NCI-H1092 treated with DMSO at 0.1 percent for 48 hours (cell line): ENCODE measurements at places on chromosomes 11 and 22.

DNA sequence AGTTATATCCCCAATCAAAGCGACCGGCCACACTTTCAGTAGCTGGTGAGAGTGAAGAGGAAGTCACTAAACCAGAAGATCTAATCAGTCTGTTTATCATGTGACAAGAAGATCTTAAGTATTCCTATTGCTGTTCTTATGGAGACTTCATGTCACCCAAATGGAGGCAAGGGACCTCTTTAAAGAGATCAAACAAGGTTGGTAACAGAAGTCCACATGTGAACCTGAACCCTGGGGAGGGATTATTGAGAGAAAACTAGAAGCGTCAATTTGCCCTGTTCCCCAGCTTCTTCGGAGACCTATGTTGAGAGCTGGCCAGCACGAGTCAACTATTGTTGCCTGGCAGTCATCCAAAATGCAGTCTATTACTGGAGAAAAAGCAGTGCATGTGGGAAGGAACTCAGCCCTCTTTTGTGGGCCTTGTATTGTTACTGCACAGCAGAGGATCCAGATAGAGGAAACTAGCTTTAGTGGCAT, 76.9 kb upstream of the CTSC start:
- peak; percentile 58 for DNase-seq

GRCh38 chr11:14106303-14107049, 144.0 kb downstream of the SPON1 start:
- DNase-seq = no peak

DNA sequence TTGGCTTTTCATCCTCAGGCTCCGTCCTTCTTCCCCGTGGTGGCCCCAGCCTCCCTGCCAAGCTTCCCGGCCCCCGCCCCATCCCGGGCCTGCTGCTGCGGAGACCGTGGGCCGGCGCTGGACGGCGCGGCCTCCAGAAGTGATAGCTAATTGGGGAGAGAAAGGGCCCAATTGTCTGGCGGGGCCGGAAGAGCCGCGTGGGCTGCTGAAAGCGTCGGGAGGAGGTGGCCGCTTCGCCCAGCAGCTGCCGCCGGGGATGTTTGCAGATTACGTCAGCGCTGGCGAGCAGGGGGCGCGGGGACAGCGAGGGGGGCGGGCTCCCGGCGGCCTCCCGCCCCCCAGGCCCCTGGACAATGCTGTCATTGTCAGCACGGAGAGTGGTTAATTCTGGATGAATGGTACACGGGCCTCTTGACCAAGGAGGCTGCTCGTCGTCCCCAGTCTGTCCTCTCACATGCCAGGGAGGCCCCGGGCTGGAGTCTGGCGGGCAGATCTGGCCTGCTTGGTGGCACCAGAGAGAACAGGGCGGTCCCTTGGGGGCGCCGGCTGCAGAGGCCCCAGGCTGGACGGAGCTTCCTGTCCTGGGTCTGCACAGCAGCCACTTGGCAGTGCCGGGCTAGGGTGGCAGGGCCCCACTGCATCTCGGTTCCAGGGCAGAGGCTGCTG, 1.6 kb downstream of the SMIM38 start:
- peak; percentile 86 for DNase-seq

GRCh38 chr11:1906181-1906580, 13.3 kb upstream of the TNNT3 start:
- no peak for DNase-seq

DNA sequence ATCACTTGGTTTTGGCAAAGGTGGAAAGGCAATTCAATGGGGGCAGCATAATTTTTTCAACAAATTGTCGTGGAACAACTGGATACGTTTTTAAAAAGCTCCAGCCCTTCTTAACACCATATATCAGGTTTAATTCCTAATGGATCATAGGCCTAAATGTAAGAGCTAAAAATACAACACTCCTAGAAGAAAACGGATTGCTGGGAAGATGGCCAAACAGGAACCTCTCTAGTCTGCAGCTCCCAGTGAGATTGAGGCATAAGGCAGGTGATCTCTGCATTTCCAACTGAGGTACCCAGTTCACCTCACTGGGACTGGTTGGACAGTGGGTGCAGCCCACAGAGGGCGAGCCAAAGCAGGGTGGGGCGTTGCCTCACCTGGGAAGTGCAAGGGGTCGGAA, 32.4 kb upstream of the SCGB1D1 start:
- no peak for DNase-seq

- peak; percentile 92 for DNase-seq
Measured at GRCh38 chr11:47768101-47768612, 1.0 kb upstream of the FNBP4 start.

DNA sequence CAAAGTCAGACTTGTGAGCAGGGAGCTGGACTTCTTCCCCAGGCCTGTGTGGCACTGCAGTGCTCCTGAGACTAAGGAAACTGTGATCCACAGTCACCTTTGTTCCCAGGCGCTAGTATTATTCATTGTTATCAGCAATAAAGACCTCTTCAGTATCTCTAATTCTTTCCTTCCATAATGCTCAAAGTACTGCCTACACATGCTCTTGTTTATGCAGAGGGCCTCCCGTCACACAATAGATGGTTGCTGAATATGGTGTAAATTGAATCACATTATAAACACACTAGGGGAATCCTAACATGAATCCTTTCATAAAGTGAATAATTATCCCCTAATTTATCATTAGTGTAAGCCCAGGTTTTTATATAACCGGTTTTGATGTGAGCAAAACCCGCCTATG, 493.3 kb downstream of the BUD13 start:
- DNase-seq = no peak

DNA sequence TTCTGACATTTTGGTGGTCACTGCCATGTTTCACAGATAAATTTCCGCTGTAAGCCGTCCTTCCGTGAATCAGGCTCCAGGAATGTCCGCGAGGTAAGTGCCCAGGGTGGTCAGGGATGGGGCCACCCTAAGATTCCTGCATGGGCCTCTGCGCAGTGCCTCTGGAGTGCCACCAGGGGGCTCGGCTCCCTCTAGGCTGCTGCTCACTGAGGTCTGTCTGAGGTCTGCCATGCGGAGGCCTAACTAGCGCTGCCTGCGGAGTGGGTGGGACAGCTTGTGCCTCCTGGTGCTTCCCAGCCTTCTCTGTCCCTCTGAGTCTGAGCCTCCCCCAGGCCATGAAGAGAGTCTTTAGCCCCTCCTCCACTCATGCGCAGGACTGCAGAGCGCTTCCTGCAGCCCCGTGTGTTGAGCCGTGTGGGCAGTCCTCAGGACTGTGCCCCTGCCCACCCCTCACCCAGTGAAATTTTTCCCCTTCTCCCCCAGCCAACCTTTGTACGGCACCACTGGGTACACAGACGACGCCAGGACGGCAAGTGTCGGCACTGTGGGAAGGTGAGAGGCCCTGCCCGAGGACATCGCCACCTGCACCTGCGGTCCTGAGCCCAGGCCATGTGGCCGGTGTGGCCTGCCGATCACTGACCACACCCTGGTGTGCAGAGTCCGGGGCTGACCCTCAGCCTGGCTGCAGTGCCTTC, 11.9 kb upstream of the MDK start:
- peak; percentile 32 for DNase-seq
